SJSA1 (cell line): ENCODE measurements at places on chromosomes 16 and 17. TPM values are rescaled to one million over a fixed set of nuclear protein-coding genes. Genes with fewer than 3 reads are reported as not detected.

Gene CA5A
- total RNA-seq, result not detected in 2 replicates

Gene OR1F1
- total RNA-seq, result not detected in 2 replicates

Gene RUNDC3A
- not detected in 2 replicates for total RNA-seq

DNA sequence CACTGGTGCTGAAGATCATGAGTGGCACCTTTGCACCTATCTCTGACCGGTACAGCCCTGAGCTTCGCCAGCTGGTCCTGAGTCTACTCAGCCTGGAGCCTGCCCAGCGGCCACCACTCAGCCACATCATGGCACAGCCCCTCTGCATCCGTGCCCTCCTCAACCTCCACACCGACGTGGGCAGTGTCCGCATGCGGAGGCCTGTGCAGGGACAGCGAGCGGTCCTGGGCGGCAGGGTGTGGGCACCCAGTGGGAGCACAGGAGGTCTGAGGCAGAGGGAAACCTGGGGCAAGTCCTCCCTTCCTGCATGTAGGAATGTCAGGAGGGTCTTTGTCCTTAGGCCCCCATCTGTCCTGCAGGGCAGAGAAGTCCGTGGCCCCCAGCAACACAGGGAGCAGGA, 6.5 kb upstream of the TRAF4 start:
- DNase-seq, result no peak

DNA sequence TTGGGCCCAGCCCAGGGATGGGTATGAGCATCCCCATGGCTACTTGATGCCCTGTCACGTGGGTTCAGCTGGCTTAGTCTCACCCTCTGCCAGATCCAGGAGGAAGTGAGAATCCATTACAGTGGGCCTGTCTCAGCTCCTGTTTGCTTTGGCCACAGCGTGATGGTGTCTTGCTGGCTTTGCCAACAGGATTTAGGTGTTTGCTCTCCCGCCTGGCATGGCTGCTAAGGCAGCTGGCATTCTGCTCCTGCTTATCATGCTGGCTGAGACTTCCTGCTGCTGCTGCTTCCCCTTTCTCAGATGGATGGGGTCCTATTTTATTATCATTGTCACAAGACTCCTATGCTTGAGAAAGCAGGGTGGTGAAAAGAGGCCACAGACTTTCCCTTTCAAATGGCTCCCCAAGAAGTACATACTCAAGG, 28.3 kb upstream of the HOXB13 start:
- no peak for DNase-seq

DNA sequence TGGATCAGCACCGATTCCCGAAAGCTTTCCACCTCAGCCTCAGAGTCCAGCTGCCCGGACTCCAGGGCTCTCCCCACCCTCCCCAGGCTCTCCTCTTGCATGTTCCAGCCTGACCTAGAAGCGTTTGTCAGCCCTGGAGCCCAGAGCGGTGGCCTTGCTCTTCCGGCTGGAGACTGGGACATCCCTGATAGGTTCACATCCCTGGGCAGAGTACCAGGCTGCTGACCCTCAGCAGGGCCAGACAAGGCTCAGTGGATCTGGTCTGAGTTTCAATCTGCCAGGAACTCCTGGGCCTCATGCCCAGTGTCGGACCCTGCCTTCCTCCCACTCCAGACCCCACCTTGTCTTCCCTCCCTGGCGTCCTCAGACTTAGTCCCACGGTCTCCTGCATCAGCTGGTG, 15.0 kb downstream of the CD300LG start:
- no peak for DNase-seq
